Jurkat, Clone E6-1 (cell line): ENCODE measurements at places on chromosomes 12 and 14.

DNA sequence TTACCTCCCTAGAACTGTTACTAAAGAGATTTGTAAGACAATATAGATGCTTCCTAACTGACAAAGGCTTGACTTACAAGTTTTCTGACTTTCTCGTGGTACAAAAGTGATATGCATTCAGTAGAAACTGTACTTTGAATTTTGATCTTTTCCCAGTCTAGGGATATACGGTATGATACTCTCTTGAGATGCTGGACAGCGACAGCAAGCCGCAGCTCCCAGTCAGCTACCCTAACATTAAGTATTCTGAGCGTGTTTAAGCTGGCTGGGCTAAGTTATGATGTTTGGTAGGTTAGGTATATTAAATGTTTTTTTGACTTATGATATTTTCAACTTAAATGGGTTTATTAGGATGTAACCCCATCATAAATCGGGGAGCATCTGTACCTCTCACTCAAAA lies 55.2 kb upstream of the CDKL1 start:
- no peak for DNase-seq

DNA sequence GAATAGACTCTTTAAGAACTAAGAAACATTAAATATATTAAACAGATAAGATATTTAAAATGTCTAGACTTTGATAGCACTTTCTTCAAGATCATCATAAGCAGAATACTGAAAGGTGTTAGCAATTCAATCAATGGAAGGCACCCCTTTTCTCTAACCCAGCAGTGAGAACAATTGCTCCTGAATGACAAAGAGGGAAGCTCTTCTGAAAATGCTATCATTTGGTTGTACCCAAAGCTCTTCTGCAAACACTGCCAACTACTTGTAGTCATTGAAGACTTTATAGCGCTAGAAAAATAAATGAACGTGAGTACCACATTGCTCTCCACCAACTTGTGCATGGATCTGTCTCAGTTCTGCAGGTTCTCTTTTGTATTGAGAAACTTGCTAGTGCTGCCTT lies 62.2 kb upstream of the LMO3 start:
- no peak for DNase-seq

GRCh38 chr12:28421374-28421773 lies 231.1 kb downstream of the CCDC91 start:
- no peak for DNase-seq

DNA sequence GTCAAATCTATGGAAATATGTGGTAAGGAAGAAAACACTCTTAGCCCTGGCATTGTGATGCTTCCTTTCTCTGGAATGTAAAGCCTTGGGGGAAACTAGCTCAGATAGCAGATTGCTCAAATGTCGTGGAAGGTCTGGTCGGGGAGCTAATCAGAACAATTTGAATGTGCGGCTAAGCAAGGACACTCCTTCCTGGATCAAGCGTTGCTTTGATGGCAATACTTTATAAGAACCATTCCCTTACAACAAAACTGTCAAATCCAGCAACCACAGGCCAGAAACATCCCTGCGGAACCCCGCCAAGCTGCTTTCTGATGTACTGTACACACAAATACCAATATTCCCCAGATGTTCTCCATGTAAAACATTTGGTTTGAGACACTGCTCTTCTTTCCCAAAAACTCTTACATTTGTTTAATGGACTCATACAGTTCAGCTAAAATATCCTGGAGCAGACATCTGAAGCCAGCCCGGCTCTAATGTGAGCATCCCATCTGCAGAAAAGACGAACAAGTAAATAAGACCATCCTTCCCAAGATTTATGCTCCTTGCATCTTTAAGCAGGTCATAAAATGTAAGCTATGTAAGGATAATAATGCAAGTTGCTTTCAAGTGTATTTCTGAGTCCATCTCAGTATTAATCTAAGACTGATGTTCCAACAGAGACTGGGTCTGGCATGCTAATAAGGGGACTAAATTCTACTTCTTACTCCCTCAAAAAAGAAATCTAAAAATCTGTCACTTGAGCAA lies 20.2 kb downstream of the NUAK1 start:
- DNase-seq, result no peak

DNA sequence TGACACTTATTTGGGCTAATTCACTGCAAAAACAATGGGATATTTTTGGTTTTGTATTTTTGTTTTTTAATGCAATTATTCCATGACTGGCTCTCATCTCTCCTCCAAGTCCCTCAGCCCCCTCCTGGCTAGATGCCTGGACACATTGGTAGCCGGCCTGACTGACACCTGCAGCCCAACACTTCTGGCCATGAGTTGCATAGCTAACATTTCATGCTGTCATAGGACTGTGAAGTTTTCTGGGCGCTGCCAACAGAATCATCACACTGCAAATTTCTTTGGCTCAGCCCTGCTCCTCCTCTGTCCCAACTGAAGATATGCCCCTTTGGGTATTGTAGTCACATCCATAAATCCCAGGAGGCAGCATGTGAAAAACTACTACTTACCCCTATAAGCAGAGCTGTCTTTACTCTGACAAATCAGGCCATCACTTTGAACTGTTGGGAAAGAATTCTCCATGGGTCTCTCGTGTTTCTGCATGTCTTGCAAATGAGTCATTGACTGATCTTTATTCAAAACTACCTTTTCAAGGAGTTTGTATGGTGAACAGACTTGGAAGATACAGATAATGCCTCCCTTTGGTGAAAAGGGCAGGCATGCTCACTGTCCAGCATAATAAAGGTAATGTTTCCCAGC lies 126.7 kb upstream of the LGR5 start:
- no peak for DNase-seq

DNA sequence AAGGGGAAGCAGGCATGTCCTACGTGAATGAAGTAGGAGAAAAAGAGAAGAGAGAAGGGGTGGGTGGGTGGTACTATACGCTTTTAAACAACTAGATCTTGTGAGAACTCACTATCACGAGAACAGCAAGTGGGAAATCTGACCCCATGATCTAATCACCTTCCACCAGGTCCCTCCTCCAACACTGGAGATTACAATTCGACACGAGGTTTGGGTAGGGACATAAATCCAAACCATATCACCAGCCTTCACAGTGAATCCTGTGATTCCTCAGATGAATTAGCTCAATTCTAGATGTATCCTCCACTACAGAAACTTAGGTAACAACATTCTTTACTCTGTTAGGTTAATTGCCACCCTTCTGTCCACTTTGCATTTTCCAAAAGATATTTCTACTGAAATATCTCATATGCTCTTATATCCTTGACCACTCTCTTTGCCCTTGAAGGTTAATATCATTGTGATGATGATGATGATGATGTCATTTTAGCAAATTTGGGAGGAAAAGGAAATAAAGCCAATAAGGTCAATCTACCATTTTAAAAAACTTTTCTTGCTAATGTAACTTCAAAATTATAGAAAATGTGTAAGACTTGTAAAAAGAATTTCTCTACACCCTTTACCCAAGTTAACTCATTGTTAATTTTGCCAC lies 23.2 kb upstream of the CCNT1 start:
- no peak for DNase-seq

GRCh38 chr12:1795221-1795784 lies 25.1 kb upstream of the LRTM2 start:
- DNase-seq, result no peak

DNA sequence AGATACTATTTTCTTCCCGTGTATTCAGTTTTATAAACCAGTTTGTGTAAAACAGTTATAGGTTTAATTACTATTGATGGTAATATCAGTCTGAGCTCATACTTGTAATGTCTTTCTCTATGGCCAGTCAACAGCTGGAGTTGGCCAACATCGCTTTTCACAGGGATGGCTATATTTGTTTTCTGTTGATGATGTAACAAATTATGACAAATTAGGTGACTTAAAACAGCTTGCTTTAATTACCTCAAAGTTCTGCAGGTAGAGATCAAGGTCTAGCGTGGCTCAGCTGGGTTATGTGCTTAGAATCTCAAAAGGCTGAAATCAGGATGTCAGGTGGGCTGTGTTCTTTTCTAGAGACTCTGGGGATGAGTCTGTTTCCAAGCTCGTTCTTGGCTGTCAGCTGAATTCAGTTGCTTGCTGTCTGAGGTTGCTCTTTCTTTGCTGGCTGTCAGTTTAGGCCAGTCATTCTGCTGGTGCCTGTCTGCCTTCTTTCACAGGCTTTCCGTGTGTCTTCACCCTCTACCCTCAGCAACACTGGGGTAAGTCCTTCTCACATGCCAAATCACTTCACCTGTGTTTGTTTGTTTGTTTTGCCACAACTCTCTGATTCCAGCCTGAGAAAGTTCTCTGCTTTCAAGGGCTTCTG lies 370.2 kb upstream of the E2F7 start:
- no peak for DNase-seq
